ENCODE measurements at places on chromosomes 12 and 14. TPM values are rescaled to one million over a fixed set of nuclear protein-coding genes. Genes with fewer than 3 reads are reported as not detected.

- DNase-seq: no peak
Observed at GRCh38 chr12:12992418-12993130, 7.5 kb downstream of the HEBP1 start.

DNA sequence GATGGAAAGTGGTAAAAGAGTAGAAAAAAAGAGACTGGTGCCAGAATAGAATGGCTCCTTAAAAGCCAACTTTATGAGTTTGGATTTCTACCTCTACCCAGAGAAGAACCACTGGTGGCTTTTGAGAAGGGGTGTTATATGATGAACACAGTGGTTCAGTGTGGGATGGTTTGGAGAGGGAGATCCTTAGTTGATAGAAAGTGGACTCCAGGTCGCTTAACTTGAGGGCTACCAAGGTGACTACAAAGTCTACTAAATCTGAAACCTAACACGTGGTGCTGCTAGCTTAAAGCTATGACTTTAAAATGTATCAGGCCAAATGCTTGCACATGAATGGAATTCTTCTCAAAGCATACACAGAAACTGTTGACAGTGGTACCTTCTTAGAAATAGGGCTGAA, 8.4 kb downstream of the SPTB start:
- no peak for DNase-seq

DNA sequence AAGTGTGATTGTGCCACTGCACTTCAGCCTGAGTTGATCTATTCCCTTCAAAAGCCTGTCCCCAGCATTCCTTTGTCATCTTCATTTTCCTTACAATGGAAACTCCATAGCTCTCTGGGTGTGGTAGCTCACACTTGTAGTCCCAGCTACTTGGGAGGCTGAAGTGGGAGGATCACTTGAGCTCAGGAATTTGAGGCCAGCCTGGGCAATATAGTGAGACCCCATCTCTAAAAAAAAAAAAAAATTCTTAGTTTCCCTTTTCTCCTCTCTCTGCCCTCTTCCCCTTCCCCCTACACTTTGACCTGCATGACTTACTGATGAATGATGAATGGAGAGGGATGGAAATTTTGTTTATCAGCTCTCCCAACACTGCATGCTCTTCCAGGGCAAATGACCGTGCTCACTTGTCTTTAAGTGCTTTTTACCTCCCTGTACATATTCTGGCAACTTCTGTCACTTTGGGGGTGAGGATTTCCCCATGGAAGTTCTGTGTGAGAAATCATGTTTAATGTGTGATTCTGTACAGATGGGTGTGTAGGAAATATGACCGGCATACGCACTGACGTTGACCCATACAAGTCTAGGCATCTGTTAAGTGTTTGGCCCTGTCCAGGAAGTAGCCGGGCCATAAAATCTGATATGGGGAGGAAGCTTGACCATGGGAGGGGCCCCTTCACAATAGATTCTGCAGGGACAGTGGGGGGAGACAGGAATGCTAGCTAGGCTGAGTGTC, 65.4 kb downstream of the ZFP36L1 start:
- no peak for DNase-seq

DNA sequence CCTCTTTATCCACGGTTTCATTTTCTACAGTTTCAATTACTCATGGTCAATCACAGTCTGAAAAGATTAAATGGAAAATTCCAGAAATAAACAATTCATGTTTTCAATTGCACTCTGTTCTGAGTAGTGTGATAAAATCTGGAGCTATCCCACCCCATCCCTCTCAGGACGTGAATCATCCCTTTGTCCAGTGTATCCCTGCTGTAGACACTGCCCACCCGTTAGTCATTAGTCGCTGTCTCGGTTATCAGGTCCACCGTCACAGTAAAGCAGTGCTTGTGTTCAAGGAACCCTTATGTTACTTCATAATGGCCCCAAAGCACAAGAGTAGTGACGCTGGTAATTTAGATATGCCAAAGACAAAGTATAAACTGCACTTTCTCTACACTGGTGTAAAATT, 141.0 kb upstream of the LMNTD1 start:
- no peak for DNase-seq

DNA sequence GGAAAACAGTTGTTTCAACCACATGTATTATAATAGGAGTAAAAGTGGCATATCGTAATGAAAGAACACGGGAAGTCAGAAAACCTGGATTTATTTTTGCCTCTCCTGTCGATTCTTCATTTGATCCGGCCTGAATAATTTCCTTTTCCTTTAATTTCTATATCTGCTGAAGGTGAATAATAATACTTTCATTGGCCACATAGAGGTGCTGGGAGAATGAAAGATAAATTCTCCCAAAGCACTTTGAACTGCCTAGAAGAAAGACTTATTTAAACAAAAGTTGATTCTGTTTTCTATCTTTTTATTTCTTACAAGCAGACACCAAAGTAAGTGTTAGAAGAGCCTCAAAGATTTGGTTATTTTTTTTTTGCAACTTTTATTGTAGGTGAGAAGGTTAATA, 339.1 kb downstream of the RAD51B start:
- no peak for DNase-seq

GRCh38 chr14:61752626-61753025, 9.6 kb upstream of the SNAPC1 start:
- DNase-seq: no peak

DNA sequence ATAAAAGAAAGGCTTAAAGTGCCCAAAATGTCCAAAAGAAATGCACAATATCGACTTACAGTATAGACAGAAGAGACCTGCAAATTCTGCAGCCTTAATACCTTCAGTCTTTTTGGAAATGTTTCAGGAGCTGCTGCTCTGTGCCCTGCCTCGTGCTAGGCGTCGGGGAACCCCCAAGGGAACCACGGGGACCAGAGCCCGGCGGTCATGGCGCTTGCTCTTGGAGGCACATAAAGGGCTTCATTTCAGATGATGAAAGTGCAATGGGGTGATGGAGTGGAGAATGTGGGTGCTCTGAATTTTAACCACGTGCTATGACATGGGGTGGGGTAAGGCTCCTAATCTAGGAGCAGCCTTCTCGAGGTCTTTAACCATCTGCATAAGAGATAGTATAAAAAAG, 14.8 kb upstream of the AACS start:
- no peak for DNase-seq

- DNase-seq: no peak
Observed at GRCh38 chr14:74955229-74956026, at the start of gene PGF. PGF (minus strand) TSS chr14:74955597; CDS start chr14:74955242, 355 bp downstream.

- DNase-seq: no peak
Observed at GRCh38 chr14:100018054-100018453, 47.2 kb upstream of the EVL start.

DNA sequence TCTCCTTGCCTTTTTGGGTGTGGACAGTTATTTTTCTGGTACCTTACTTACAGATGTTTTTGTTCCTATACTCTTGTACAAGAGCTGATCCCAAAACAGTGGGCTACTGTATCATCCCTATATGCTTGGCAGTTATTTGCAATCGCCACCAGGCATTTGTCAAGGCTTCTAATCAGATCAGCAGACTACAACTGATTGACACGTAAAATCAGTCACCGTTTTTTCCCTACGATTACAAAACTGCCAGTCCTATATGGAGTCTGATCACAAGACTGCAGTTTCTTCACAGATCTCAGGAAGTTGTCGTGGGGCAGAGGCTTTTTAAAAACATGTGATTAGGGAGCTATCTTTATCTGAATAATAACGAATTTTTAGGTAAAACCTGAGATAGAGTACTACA, 1.3 kb downstream of the LYSET start:
- DNase-seq: no peak

- no peak for DNase-seq
Observed at GRCh38 chr12:55716582-55716957, 724 bp downstream of the BLOC1S1 start.

KRT5 gene
- not detected for polyA plus RNA-seq

OR6C6 gene
- polyA plus RNA-seq: not detected

DLK1 gene
- polyA plus RNA-seq: 2.7 TPM

ASPG gene
- 9.6 TPM for polyA plus RNA-seq

FRMD6 gene
- polyA plus RNA-seq: 20.5 TPM

BCL11B gene
- polyA plus RNA-seq: 2.1 TPM

HOXC12 gene
- not detected for polyA plus RNA-seq
